Large intestine (tissue), 12 donors: ENCODE measurements at places on chromosomes 4 and X.

- no peak for DNase-seq
These were observed 84.7 kb upstream of the NDST3 start for GRCh38 chr4:117949621-117950020.

GRCh38 chr4:6250235-6250983 is 19.2 kb upstream of the WFS1 start:
- no peak for DNase-seq

- DNase-seq = peak; percentile 57
These were observed 108.0 kb downstream of the TMEM131L start for GRCh38 chr4:153573881-153574802.

DNA sequence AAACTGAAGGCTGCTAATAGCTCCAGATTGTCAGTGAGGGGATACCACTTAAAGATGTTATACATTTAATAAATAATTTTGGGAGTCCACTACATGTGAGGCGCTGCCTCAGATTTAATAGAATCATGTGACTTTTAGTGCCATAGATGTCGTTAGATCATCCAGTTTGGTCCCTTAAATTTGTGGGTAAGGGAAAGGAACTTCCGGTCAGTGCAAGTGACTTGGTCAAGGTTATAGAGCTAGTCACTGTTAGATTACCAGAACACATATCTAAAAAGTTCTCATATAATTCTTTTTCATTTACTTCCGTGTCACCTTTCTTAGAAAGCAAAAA is 529 bp upstream of the UBA6 start:
- DNase-seq = no peak

DNA sequence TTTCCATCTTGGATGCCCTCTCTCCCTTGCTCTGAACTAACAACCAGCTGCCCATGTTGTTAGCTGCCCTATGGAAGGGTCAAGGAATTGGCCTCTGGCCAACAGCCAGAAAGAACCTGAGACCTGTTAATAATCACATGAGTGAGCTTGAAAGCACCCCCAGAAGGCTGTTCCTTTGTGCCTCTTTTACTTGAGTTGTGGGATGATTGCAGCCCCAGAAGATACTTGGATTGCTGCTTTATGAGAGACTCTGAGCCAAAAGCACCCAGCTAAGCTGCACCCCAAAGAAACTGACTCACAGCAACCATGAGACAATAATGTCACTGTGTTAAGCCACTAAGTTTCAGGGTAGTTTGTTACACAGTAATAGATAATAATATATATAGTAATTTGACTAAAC is 73.3 kb downstream of the FRYL start:
- peak; percentile 43 for DNase-seq

DNA sequence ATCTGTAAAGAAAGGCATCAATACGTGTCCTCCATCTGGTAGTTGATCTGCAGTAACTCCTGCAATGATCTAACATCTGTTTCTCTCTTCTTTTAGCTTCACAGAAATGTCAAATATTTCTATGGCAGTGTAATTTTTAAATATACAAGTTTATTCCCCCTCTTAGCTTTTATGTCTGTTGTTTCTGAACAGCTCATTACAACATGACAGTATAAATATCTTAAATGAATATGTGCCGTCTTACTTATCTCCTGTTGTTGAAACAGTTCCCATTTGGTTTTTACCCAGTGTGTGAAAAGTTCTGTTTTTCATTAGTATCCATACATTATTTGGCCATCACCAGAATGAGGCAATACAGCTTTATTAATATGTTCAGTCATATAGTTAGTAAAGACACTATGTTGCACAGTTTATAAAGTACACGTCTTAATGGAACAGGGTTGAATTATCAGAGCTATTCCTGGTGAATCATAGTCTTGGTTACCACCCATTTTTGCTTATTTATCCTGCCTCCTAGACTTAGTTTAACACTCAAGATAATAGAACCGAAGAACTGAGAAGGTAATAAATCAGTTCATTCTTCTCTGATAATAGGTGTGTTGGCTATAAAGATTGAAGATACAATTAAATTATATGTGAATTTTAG is 321.6 kb downstream of the TENM3 start:
- no peak for DNase-seq

GRCh38 chr4:12846368-12846767 is 637.8 kb downstream of the RAB28 start:
- no peak for DNase-seq

- peak; percentile 65 for DNase-seq
These were observed 32.6 kb downstream of the CCDC158 start for GRCh38 chr4:76388160-76388908.

GRCh38 chr4:47494124-47494430 is 9.0 kb downstream of the ATP10D start:
- no peak for DNase-seq

DNA sequence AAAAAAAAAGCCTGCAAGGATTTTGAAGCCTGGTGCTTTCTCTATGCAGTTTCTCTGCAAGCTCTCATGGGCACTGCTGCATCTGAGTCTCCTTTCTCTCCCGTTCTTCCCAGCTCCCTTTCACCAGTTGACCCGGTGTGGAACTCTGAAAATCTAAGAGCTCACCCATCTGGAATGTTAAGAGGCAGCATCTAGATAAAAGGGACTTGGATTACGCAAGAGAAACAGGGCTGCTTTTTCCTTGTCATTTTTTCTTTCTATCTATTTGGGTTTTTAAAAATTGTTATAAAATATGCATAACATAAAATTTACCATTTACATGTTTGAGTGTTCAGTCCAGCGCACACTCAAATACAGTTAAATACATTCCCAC is 95.2 kb upstream of the RPS6KA3 start:
- DNase-seq = peak; percentile 46

DNA sequence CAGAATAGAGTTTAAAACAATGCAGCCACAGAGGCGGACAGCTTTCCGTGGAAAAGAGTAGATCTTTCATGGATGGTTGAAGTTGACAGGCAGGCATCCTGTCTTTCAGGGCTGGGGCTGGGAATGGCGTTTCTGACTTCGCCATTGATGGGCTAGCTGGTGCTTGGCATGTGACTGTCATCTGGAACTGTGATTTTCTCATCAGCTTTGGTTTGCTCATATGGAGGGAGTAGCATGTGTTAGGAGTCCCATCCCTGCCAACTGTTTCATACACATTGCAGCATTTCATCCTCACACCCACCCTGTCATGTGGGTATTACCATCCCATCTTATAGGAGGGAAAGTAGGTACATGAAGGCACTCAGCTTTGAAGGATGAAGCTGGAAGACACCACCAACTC is 49.2 kb upstream of the STX18 start:
- no peak for DNase-seq

DNA sequence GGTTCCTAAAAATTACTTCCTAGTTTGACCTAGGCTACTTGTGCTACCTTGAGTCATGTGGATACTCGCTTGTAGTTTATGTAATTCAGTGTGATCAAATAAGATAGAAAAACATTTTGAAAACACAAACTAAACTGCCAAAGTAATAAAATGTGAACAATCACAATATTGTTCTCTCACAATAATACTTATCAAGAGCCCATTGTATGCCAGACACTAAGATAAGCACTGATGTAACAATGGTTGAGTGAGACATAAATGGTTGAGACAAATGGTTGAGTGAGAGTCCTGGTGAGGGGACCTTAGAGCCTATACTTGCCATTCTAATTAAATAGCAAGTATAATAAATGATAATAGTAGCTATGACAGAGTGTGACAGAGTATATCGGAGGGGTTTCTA is 41.7 kb downstream of the RFC1 start:
- no peak for DNase-seq

DNA sequence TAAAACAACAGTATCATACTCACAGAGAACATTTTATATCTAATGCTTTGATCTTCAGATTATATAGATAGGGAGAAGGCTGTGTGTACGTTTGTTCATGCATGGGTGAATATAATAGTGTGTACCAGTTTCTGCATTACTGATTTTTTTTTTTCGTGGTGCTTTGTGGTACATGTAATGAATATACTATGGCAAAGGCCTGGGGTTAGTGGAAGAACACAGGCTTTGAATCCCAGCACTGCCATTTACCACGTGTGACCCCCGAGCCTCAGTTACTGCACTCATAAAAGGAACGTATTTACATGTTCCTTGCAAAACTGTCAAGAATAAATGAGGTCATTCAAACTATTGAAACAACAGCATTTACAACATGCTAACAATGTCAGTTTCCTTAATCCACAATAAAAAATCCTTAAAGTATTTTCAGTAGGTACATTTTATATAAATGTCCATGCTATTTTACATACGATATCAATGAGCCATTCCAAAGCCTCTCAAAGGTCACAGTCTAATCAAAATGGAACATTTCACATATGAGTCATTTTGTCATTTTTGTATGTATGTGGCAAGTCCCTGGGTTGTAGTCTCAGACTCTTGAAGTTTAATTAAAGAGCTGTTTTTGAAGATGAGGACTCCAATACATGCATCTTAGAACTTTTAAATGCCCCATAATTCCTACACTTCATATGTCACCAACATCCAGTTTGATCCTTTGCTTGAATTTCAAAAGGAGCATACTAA is 242.8 kb downstream of the PPP3CA start:
- no peak for DNase-seq

DNA sequence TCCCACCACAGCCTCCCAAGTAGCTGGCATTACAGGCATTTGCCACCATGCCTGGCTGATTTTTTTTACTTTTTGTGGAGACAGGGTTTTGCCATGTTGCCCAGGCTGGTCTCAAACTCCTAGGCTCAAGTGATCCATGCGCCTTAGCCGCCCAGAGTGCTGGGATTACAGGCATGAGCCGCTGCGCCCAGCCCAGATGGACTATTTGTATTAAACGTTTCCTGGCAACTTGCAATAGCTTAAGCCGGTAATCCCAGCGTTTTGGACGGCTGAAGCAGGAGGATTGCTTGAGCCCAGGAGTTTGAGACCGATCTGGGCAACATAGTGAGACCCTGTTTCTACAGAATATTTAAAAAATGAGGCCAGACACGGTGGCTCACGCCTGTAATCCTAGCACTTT is 18.4 kb downstream of the UBE2K start:
- DNase-seq = no peak

GRCh38 chr4:11153171-11153750 is 275.4 kb downstream of the HS3ST1 start:
- no peak for DNase-seq

DNA sequence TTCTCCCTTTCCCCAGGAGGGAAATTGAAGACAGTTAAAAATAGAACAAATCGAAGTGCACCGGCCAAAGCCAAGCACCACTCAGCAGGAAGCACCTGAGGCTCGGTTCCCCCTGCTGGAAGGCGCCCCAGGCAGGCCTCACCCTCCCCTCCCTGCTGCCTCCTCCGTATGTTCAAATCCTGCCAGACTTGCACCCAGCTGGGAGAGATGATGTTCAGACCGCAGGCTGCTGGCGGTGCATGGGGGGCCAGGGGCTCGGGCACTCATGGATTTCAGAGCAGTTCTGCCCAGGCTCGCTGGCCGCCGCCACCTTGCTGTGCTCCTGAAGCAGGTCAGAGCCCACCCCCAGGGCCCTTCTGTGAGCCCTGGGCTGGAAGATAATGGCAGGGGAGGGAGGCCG is 91.4 kb downstream of the DCTD start:
- DNase-seq = no peak

GRCh38 chrX:17020356-17020755 is 73.9 kb downstream of the REPS2 start:
- DNase-seq = no peak

DNA sequence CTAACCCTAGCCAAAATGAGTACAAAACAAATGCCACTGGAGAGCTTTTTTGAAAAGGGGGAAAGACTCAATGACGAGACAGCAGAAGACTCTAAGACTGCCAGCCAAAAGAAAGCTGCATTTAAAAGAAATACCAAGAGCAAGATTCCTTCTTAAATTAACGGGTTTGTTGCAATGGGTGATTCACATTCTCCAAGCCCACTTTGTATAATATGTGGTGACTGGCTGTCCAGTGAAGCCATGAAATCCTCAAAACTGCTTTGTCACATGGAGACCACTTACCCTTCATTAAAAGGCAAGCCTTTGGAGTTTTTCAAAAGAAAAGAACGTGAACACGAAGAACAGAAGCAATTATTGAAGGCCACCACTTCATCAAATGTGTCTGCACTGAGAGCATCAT is 68.2 kb downstream of the MRPL1 start:
- no peak for DNase-seq

- no peak for DNase-seq
These were observed 1703.9 kb upstream of the TENM3 start for GRCh38 chr4:180539284-180539683.

- no peak for DNase-seq
These were observed 64.8 kb downstream of the TMEM131L start for GRCh38 chr4:153531000-153531358.

GRCh38 chr4:46390355-46391058 is 579 bp upstream of the GABRA2 start:
- DNase-seq = no peak

DNA sequence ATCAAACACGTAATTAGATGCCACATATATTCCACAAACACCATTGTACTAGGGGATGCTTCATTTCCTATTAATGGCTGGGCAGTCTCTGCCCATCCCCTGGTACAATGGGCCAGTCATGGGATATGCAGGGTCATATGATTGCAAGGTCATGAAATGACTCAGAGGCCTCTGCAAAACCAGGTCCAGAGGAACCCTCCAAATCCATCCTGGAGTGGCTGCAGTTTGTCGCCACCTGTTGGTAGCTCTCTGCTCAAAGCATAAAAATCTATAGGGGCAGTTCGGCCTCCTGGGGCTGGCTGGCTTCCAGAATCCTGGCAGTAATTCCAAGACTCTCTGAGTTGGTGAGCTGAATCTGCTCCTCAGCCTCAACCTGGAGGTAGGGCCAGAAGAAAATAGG is 22.9 kb upstream of the PUDP start:
- DNase-seq = no peak

DNA sequence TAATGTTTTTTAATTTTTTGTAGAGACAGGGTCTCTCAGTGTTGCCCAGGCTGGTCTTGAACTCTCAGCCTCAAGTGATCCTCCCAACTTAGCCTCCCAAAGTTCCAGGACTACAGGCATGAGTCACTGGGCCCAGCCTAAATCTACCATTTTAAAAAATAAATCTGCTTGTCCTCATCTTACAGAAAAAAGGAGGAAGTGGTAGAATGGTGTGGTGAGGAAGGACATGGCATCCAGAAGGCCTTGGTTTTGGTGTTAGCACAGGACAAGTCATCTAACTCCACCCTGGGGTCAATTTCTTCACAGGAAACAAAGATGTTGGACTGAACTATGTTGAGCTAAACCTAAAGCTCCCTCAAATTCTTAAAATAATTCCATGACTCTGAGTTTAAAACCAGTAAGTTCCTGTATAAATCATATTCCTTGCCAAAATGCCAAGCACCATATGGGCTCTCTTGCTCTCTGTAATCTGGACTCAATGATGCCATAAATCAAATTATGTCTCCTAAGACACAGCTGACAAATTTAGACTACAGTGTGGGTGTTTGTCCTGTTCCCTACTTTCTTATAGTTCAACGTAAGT is 253.9 kb upstream of the NOCT start:
- no peak for DNase-seq
